ENCODE measurements at places on chromosomes 4 and X. TPM values are rescaled to one million over a fixed set of nuclear protein-coding genes. Genes with fewer than 3 reads are reported as not detected.

Gene SUPT20HL2
- total RNA-seq, result not detected

DNA sequence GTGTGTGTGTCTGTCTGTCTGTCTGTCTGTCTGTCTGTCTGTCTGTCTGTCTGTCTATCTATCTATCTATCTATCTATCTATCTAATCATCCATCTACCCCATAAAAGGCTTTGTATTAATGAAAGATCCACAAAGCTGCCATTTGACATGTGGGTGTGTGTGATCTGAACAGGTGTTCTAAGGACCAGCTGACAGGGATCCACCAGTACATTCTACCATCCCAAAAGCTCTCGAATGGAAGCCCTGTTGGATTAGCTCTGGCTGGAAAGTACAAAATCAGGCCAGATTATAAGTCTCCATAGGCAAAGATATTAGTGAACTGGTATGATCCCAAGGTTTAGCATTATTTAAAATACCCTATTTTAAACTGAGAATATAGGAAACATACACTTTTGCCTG is 299.3 kb downstream of the CAMK2D start:
- DNase-seq, result no peak

DNA sequence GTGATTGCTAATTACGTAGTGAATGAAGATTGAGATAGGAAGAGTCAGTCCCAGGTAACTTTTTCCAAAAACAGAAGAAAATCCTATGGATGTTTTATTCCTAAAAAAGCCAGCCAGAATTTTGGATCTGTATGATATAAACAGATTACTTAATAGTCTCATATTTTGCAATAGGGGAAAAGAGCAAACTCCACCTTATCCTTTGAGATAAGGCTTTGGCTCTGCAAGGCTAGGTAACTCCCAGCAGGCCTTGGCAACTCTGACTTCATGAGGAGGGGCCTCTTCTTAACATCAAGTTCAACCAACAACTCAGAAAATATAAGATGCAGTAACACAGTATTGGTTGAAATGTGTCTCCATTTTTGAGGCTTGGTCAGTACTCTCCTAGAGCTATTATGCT is 98.7 kb upstream of the SLC4A4 start:
- no peak for DNase-seq

- DNase-seq, result no peak
Observed at GRCh38 chr4:112156112-112156511, 10.9 kb downstream of the FAM241A start.

- no peak for DNase-seq
Observed at GRCh38 chr4:4402966-4403365, 16.1 kb downstream of the NSG1 start.
